ENCODE measurements at places on chromosomes 6 and 20.

DNA sequence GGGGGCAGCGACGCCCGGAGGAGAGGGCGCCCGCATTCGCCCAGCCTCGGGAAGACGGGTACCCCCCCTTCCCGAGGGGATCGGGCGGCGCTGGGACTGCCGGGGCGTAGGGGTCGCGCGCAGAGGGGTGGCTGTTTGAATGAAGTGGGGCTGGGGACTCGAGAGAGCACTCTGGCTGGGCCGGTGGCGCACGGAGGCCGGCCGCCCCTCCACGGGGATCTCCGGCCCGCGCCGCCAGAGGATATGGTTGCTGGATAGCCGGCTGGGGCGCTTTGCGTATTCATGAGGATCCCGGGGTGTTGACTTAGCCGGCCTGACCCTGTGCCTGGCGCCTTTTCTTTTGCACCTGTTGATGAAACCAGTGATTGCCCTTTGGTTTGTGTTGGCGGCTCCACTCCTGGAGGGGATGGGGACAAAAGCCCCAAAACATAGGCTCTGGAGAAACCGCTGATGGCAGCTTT lies 469 bp downstream of the SYNJ2 start:
- DNase-seq: peak; percentile 34

DNA sequence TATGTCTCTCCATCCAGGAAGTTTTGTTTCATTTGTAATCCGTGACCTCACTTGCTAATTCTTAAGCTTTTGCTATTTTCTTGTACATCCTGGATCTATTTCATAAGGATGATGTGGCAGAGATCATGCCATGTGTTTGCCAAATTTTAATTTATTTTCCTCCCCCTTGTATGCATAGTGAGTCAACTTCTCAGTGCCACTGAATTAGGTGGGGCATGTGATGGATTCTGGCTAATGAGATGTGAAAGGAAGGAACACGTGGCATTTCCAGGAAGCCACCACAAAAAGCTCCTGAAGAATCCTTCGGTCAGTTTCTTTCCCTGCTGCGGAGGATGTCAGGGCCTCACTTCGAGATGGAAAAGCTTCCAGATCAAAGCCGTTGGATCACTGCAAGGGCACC lies 86.2 kb upstream of the PRL start:
- no peak for DNase-seq

DNA sequence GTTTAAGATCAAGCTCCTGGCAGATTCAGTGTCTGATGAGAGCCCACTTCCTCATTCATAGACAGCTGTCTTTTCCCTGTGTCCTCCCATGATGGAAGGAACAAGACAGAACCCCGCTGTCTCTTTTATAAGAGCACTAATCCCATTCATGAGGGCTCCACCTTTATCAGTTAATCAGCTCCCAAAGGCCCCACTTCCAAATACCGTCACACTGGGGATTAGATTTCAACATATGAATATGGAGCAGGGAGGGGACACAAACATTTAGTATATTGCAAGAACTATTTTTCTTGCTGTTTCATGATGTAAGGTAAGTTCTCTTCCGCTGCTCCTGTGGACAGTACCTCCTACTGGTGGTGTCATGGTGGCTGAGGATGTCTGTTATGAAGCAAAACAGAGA lies 158.3 kb upstream of the IRAK1BP1 start:
- DNase-seq: no peak

DNA sequence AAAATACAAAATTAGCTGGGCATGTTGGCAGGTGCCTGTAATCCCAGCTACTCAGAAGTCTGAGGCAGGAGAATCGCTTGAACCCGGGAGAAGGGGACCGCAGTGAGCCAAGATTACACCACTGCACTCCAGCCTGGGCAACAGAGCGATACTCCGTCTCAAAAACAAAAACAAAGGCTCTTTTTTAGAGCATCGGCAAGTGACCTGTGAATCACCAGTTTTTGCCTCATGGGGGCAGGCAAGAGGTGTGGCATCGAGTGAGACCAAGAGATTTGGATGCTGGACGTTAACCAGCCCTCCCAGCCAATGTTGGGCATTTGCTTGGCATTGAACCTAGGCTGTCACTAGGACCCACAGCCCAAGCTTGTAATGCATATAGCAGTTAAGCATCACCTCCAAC lies 14.6 kb upstream of the CDK5RAP1 start:
- no peak for DNase-seq

- no peak for DNase-seq
These were observed 218.5 kb downstream of the LY86 start for GRCh38 chr6:6806844-6807518.

DNA sequence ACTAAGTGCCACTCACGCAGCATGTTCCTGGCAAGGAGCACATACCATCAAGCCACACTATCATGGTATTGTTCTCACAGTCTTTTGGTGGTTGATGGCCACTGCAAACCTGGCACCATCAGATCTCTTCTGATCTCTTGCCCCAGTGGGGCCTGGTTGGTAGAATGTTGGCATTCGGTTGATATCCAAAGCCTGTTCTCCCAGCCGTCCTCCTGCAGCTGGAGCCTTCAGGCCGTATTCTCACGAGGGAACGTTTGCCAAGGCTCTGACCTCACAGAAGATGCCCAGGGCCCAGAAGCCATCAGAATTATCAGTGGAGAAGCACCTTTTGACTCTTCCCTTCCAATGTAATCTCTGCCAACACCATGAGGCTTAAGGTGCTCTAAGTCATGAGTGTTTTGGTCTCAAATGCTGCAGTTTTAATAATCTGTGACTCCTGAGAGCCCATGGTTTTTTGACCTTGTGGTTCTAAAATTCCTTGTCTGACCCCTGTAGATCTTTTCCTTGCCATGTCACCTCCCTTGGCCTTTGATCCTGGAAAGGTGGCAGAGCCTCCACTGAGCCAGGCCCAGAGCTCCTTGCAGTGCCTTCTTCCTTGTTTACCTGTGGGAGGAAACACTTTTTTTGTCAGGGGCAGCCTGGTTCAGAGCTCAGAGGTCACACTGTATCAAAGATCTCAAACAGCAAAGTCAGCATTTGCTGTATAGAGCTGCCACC lies 27.8 kb downstream of the POFUT1 start:
- DNase-seq: no peak

DNA sequence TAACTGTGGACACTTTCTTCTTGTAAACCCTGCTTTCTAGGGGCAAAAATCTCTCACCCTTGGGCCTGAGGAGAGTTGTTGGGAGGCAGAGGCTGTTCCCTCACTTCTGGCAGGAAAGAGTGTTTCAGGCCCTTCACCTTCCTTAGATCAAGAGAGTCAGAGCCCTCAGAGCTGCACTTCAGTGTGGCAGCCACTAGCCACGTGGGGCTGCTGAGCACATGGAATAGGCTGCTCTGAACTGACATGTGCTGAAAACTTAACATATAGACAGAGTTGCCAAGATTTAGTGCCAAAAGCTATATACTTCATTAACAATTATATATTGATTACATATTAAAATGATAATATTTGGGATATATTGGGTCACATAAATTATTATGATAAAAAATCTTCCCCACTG lies 4.4 kb upstream of the LMBRD1 start:
- DNase-seq: no peak

GRCh38 chr20:8457978-8458377 lies 325.9 kb downstream of the PLCB1 start:
- no peak for DNase-seq

- no peak for DNase-seq
These were observed 1230.3 kb upstream of the CITED2 start for GRCh38 chr6:140604786-140605185.

DNA sequence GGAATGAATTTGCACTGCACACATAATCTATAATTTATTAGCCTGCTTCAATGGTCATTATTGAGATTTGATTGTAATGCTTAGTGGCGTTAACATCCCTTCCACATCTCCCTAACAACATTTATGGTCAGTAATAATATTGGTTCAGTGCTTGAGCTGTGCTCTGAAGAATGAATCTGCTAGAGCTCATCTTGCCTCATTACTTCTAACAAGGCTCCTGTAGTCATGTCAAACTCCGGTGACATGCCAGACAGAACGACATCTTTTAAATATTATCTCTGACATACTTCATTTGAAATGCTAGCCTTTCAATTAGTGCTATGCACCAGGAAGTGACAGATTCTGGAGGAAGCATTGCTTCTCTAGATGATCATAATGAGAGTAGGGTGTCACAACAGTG lies 240.3 kb upstream of the BTBD3 start:
- DNase-seq: no peak

GRCh38 chr20:62834967-62835730 lies 18.3 kb downstream of the COL9A3 start:
- DNase-seq: no peak

GRCh38 chr6:144106206-144106605 lies 10.8 kb upstream of the SF3B5 start:
- DNase-seq: no peak

DNA sequence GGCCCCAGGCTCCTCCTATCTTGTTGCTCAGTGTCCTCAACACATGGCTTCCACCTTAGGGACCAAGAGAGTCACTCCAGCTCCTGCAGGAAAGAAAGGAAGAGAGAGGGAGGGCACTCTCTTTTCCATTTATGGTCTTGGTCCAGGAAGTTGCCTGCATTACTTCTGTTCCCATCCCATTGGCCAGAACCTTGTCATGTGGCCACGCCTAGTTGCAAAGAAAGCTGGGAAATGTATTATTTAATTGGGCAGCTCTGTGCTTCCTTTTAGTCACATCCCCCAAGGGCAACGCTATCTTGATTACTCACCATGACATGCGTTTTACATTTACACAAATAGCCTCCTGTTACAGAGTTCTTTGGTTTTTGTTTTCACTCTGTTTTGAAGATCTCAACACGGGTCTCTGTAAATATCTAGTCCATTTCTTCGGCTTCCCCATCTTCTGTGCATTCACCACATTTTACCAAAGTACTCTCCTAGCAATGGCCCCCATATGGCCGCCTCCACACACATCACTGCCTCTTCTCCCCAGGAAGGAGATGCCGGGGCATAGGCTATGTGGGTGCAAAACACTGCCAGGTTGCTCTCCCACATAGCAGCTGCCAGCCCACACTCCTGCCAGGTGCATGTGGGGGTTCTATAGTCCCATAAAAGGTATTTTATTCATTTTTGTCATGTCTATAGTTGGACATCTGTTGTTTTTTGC lies 35.7 kb upstream of the ZMYND8 start:
- DNase-seq: no peak

DNA sequence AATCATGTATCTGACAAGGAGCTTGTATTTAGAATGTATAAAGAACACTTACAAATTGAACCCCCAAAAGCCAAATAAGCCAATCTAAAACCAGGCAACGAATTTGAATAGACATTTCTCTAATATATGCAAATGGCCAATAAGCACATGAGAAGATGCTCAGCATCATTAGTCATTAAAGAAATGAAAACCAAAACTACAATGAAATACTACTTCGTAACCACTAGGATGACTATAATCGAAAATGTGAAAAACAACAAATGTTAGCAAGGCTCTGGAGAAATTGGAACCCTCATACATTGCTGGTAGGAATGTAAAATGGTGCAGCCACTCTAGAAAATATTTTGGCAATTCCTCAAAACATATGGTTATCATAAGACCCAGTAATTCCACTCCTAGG lies 105.8 kb upstream of the TOP1 start:
- DNase-seq: no peak

DNA sequence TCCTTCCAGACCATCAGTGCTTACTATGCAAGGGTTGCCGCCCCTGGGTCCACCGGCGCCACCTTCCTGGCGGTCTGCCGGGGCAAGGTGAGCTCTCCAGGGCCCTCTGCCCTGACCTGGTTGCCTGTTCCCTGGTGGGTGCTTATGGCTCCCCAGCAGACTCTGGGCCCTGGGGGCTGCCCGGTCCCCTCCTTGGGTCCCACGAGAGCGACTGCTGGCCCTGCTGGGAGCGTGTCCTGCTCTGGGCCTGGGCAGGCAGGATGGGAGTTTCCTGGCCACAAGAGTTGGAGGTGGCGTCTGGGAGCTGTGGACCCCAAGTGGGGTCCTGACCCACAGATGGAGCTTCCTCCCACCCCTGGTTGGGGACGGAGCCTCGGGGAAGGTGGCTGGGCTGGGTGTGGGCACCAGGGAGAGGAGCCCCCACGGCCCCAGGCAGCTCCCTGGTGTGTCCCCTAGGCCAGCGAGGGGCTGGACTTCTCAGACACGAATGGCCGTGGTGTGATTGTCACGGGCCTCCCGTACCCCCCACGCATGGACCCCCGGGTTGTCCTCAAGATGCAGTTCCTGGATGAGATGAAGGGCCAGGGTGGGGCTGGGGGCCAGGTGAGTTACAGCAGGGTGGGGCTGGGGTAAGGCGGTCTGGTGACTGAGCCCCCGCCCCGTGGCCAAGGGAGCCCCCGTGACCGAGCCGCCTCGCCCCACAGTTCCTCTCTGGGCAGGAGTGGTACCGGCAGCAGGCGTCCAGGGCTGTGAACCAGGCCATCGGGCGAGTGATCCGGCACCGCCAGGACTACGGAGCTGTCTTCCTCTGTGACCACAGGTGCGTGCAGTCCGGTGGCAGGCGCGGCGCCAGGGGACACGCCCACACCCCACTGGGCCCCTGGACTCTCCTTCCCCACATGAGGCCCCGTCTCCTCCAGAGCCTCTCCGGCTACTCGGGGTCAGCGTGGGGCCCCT lies 7.1 kb upstream of the TNFRSF6B start:
- DNase-seq: no peak

DNA sequence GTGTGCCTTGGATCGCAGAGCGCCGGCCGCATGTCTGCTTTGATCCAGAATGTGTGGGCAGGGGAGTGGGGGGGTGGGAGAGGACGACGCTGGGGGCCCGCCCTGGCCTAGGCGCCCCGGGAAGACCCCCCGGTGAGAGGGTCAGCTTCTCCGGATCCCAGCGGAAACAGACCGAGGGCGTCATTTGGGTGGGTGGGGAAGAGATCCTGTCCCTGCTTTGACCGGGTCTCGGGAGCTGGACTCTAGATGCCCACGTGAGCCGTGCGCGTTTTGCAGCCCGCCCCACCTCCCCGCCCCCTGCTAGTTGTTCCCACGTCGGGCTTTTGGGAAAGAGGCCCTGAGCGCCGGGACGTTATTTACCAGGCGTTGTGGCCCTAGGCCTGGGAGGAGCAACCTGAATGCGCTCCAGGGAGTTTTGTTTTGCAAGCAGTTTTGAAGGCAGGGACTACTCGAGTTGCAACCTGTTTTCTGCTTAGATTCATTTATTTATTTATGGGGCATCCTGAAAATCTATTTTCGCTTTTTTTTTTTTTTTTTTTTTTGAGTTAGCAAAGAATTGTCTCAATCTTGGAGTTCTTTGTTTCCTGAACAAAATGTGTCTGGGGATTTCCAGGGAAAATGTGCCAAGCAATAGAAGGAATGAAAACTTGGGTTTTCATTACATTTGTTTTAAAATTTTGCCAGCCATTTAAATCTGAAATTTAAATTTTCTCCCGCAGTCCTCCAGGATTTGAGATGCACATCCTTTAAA lies 1.6 kb downstream of the DSP start:
- no peak for DNase-seq

GRCh38 chr6:136037876-136038460 lies 186.5 kb downstream of the PDE7B start:
- no peak for DNase-seq

DNA sequence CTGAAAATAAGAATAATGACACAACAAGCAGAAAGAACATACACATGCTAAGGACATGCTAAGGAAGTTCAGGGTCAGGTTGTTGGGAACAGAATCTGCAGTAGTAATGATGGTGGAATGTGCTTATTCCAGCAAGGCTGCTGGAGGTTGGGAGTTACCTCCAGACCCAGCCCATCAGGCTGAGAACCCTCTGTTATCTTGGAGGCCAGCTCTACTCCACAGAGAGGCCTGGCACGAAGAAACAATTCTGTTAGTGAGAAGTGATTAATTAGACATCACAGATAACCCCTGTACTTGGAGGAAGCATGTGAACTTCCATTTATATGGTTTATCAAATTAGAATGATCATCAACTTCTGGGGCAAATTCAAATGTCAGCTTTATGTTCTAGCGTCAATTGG lies 22.1 kb upstream of the ARHGAP18 start:
- no peak for DNase-seq

All from D721Med (cell line).